ENCODE measurements at places on chromosomes 7 and 10.

DNA sequence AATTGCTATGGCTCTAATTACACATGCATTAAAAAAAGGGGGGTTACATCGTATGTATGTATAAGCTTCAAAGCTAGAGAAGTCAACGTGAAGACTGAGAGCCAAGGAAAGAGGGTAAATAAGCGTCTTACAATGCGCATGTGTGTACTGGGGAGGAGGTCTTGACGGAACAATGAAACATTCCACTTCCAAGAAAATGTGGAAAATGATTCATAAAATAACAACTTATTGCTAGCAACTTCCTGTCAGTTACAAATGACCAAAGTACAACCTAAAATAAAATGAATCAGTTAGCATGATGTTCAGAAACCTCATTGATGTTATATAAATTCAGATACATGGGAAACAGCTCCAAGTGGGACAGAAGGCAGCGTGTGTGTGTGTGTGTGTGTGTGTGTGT lies 104.1 kb upstream of the RHEB start:
- no peak for DNase-seq

DNA sequence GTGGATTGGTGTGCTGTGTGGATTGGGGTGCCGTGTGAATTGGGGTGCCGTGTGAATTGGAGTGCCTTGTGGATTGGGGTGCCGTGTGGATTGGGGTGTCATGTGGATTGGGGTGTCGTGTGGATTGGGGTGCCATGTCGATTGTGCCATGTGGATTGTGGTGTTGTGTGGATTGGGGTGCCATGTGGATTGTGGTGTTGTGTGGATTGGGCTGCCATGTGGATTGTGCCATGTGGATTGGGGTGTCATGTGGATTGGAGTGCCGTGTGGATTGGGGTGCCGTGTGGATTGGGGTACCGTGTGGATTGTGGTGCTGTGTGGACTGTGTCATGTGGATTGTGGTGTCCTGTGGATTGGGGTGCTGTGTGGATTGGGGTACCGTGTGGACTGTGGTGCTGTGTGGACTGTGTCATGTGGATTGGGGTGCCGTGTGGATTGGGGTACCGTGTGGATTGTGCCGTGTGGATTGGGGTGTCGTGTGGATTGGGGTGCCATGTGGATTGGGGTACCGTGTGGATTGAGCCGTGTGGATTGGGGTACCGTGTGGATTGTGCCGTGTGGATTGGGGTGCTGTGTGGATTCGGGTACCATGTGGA lies 120.6 kb upstream of the NPS start:
- no peak for DNase-seq

GRCh38 chr7:92625617-92626016 lies 35.4 kb upstream of the FAM133B start:
- DNase-seq: no peak

GRCh38 chr10:102776779-102777456 lies 33.2 kb downstream of the WBP1L start:
- no peak for DNase-seq

DNA sequence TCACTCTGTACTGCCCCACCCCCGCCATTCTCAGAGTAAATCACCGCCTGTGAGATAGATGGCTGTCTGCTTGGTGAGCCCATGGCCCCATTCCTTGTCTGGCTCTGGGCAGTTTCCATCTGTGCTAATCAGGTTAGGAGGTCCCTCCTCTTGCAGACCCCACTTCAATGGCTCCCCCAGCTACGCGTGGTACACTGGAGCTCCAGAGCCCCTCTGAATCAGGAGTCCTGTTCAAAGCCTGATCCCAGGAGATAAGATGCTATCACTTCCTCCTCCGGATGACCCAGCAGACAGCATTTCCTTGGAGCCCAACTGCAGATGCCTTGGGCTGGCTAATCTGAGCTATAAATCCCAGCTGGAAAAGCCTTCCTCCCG lies 122.3 kb downstream of the SH3PXD2A start:
- DNase-seq: no peak

DNA sequence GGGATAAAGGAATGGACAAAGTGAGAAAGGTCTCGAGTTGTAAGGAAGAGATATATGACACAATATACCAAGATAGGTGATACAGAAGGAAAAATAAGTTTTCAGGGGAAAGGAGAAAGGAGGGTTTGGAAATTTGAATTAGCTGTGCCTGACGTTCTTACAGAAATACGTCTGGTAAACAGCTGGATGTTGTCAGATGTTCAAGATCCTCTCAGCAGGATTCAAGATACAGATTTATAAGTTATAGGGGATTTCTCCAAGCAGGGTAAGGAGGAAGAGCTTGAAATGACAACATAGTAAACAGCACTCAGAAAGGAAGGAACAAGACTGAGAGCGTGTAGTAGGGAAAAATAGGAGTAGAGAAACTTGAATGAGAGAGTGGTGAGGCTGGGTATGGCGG lies 1184.1 kb downstream of the TYW1 start:
- DNase-seq: no peak

DNA sequence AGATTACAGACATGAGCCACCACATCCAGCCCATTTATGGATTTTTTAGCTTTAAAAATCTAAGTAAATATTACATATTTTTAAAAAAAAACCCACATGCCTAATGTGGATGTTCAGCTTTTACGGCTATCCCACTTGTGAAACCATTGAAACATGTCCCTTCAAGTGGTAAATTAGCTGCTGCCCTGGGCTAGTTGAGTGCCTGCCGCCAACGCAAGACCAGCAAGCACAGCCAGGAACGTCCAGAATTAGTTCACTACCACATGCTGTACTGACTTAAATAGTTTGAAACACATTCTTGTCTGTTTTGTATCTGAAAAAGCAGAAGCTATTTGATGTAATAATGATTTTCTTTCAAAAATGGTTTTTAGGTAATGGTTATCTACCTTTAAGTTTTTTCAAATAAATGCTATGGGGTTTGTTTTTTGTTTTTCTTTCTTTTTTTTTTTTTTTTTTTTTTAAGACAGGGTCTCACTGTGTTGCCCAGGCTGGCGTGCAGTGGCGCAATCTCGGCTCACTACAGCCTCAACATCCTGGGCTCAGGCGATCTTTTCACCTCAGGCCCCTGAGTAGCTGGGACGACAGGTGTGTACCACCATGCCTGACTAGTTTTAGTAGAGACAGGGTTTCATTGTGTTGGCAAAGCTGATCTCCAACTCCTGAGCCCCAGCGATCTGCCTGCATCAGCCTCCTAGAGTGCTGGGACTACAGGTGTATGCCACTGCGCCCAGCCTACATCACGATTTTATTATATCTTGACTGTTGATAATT lies 57.0 kb downstream of the KLRG2 start:
- no peak for DNase-seq

GRCh38 chr10:73581918-73582317 lies 9.2 kb downstream of the USP54 start:
- no peak for DNase-seq

DNA sequence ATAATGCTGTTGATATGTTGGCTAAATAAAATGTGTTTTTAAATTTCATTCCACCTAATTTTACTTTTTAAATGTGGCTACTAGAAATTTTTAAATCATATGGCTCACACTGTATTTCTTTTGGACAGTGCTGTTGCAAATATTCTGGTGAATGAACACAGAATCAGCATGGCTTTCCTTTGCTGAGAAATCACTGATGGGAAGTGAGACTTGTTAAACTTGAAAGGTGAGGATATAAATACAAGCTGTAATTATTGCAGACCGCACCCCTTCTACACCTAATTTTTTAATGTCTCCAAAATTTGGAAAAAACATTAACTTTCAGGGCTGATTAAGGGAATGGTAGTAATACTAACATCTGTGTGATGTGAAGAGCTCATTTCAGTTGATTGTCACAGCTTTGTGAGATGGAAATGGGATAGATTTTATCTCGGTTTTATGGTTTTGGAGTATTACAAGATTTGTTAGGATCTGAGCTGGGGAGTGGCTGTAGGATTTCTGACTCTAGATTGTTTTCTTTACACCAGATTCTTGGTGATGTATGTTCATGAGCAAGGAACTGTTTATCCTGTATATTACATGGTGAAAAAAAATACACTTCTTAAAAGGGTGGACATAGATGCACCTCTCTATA lies 1.3 kb downstream of the MIOS start:
- no peak for DNase-seq

DNA sequence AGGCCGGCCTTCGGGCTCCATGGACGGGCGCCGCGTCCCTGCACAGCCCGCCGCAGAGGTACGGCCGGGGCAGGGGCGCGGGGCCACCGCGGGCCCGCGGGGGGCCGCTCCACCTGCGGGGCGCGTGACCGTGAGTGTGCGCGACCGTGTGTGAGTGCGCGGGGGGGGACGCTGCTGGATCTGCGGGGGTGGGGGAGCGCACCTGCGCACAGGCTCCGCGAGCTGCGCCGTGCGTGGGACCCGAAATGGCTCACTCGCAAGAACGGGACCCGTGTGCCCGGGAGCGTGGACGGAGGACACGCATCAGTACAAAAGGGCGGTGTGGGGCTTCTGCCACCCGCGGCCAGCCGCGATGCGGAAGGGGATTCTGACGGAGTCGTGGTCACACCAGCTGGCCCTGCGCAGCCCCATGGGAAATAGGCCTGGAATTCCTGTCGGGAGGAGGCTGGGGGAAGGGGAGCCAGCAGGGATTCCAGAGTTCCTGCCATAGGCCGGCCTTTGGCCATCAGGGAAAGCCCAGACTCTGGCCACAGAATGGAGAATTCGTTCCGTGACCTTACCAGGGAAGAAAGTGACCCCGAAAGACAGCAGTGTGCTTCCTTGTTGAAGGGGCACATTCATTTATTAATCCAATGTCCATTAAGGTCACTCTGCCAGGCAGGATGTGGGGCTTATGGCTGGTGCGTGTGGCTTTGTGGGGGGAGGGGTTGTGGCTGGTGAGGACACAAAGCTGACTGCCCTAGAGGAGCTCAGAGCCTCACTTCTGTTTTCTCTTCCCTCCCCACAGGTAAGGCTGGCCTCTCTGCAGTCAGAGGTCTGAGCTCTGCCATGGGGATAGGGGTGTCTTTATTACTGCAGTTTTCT lies 494 bp downstream of the REPIN1 start:
- peak; percentile 35 for DNase-seq

DNA sequence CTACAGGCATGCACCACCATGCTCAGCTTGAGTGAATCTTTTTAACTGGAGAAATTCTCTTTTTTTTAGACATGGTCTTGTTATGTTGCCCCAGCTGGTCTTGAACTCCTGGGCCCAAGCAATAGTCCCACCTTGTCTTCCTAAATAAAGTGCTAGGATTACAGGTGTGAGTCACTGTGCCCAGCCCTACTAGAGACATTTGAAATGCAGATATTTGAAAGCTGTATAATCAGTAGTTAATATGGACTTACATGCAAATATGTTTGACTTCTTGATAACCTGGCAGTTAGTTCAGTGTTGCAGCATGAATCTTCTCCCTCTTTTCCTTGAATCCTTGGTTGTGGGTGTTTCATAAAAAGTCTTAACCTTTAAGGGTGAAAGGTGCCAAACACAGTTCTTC lies 8.7 kb downstream of the TRRAP start:
- no peak for DNase-seq

DNA sequence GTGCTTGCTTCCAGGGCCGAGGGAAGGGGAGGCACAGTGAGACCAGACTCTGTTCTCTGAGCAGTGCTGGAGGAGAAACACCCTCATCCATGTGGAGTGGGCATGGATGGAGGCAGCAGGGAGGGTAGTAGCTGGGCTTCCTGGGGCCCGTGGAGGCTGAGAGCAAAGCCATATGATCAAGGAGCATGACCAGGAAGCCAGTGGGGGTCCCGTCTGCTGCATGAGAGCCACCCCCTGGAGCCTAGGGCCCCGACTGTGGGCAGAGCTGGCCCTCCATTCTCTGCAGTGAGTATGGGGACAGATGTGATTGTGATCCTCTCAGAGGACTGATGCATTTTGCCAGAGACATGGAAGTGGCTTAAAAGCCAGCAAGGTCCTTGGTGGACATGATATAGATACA lies 61.6 kb downstream of the CCNY start:
- DNase-seq: no peak

DNA sequence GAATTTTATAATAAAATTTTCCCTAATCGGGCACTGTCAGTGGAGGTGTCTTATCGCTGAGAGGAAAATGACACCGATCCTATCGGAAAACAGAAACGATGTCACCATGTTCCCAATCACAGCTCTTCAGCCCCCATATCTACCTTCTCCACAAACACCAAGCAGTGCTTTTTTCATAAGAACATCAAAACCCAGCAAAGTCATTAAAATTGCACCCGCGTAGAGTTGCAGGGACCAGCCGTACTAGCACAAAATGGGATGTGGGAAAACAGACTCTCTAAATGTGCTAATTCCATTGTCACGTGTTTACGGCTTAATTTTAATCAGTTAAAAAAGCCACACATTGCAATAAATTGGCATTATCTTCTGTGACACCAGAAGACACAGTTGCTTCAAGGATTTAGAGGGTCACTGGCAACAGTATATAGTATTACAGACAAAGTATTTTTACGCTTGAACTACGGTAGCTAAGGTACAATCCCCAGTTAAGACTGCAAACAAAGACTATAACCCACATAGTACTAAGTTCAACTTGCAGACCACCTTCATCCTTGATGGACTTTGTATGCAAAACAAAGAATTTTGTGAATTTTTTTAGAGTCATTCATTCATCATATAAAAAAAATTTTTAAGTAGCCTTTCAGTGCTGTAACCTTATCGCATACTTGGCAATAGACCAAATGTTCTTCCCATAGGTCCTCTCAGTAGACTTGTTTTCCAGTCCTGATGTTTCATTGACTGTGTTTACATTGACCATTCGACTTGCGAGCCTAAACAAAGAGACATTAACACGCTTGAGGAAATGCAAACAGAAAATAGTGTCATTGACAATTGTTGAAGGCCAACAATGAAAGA lies 116.0 kb downstream of the VTI1A start:
- no peak for DNase-seq

DNA sequence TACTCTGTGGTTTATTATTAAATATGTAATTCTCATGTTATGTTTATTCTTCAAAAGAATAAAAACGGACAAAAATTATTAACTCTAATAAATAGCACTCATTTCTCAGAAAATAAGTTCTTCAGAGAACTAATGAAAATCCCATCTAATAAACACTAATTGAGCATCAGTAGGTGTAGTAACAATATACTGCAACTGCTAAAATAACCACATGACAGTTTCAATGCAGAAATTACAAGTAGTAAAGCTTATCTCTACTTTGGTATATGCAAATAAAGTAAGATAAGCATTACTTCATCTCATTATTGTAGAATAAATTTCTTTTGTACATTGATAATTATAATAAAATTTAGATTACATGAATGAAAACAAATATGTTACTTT lies 56.4 kb upstream of the DKK1 start:
- DNase-seq: no peak

DNA sequence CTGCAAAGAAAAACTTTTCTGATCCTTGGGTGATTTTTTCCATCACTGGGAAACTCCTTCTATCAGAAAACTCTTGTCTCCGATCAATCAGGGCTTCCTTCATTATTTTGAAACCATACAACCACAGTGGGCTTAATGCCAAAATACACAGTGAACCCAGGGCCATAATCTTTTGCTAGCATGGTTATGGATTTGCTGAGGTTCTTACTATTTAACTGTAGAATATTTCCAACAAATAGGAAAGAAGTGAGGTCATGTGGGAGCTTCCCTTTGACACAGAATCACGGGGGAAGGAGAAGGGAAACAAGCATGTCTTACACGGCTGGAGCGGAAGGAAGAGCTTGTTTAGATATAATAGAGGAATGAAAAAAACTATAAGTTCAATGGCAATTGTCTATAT lies 1241.7 kb downstream of the REEP3 start:
- no peak for DNase-seq

Data from hematopoietic multipotent progenitor cell treated with erythropoietin and hydrocortisone succinate and interleukin-3 and kit ligand, for 15 days (in vitro differentiated cells).